H9 (cell line): ENCODE measurements at places on chromosomes 12 and 14. TPM values are rescaled to one million over a fixed set of nuclear protein-coding genes. Genes with fewer than 3 reads are reported as not detected.

DNA sequence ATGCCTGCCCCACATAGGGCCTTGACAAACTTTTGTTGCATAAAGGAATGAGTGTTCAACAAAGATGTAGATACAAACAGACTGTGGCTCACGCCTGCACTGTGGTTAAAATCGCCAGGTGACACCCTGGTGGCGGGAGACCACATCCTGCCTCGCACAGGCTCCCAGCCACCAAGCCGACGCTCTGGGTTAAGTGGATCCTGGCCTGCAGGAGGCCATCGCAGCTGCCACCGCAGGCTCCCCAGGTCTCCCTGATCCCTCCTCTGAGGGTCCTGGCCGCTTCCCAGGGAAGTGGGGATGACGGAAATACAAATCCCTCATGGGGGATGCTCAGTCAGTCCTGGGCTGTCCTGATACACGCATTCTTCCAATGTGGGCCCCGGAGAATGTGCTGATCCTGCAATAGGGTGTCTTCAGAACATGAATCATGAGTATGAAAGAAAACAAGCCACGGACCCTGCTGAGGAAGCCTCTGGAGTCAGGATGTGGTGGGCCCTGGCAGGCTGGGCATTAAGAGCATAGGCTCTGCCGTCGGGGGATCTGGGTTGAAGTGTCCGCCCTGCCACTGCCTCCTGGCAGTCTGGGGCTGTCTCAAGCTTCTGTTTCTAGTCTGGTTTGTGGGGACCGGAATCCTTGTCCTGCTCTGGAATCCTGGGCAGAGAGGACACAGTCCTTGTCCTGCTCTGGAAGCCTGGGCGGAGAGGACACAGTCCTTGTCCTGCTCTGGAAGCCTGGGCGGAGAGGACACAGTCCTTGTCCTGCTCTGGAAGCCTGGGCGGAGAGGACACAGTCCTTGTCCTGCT is 53.5 kb upstream of the BEGAIN start:
- no peak for DNase-seq

- DNase-seq: no peak
Measured at GRCh38 chr12:121214855-121215745, 5.2 kb downstream of the P2RX4 start.

- no peak for DNase-seq
Measured at GRCh38 chr14:35818346-35819115, 7.6 kb upstream of the BRMS1L start.

DNA sequence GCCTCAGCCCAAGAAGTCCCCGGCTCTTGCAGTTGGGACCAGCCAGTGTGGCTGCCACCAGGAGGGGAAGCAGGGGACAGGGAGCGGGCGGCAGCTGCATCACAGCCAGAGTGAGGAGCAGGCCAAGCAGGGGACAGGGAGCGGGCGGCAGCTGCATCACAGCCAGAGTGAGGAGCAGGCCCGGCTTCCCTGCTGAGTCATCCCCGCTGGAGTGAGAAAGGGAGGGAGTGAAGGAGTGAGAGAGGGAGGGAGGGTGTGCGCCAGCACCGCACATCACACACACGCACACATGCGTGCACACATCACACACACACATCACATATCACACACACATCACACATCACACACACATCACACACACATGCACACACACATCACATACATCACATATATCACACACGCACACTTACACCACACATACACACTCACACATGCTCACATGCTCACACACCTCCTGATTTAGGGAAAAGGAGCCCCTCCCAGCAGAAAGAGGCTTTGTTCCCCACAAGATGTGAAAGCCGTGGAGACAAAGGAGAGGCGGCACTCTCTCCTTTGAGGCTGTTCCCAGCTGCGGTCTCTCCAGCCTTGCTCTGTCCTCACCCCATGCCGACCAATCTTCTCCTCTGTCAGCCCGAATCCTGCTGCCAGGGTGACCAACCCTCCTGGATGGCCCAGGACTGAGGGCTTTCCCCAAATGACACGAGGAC is 16.7 kb upstream of the ZDHHC22 start:
- DNase-seq: peak; percentile 67

- peak; percentile 66 for DNase-seq
Measured at GRCh38 chr12:94875525-94875924, 128.0 kb downstream of the NDUFA12 start.

- no peak for DNase-seq
Measured at GRCh38 chr14:67269298-67270060, 28.2 kb downstream of the PALS1 start.

GRCh38 chr14:47710581-47710980 is 35.2 kb upstream of the MDGA2 start:
- DNase-seq: no peak

- DNase-seq: no peak
Measured at GRCh38 chr12:38282886-38283285, 33.7 kb upstream of the ALG10B start.

- peak; percentile 98 for DNase-seq
Measured at GRCh38 chr14:90454041-90455000, 57.5 kb downstream of the CALM1 start.

GRCh38 chr14:70721542-70721941 is 79.8 kb downstream of the TTC9 start:
- DNase-seq: no peak

DNA sequence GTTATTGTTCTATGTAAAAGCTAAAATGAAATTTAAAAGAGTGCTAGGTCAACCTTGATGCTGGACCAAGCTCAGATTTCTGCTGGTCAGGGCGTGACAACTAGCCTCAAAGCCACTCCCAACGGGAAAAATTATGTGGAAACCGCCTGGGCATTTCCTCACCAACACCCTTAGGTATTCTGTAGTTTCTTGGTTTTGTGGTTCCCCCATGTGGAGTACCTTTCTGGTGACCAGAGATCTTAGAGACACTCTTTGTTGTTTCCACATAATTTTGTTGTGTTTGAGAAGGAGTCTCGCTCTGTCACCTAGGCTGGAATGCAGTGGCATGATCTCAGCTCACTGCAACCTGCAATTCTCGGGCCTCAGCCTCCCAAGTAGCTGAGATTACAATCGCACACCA is 119.9 kb downstream of the DENND5B start:
- no peak for DNase-seq

The OR10AD1 gene
- total RNA-seq: not detected in 2 replicates
